Thoracic aorta (tissue), 2 donors: ENCODE measurements at places on chromosomes 3 and 15.

DNA sequence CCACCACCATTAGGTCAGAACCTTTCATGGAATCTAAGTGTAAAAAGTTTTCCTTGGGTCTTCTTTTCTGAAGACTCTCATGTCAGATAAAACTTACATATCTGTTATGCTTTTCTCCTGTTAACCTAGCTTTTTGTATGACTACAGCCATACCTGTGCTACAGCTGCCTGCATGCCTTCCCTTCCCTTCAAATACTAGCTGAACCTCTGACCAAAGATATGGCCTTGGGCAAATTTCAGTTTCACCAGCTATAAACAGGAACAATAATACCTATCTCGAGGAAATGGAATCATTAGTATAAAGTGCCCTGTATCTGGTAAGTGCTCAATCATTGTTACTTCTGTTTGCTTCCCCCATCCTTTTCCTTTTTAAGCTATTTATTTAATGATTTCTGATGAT, 25.0 kb downstream of the GLB1 start:
- H3K4me3 ChIP-seq, result no peak overlapping the region
- no peak for DNase-seq
- peaks cover 12% of the 10 kb centered on the region for H3K36me3 ChIP-seq
- H3K27ac ChIP-seq, result no peak overlapping the region
- H3K27me3 ChIP-seq, result no peaks in the 10 kb centered on the region
- no peaks in the 10 kb centered on the region for H3K4me1 ChIP-seq

- H3K27me3 ChIP-seq, result no peaks in the 10 kb centered on the region
- H3K4me1 ChIP-seq, result peaks cover 15% of the 10 kb centered on the region
- H3K36me3 ChIP-seq, result no peaks in the 10 kb centered on the region
- H3K4me3 ChIP-seq, result no peak overlapping the region
- DNase-seq, result no peak
These were observed 4.3 kb upstream of the SLCO3A1 start for GRCh38 chr15:91849180-91849579.

GRCh38 chr3:10548992-10549391, 43.6 kb upstream of the ATP2B2 start:
- H3K36me3 ChIP-seq, result no peaks in the 10 kb centered on the region
- DNase-seq, result no peak
- H3K4me1 ChIP-seq, result no peaks in the 10 kb centered on the region
- no peak overlapping the region for H3K27ac ChIP-seq
- no peaks in the 10 kb centered on the region for H3K27me3 ChIP-seq

DNA sequence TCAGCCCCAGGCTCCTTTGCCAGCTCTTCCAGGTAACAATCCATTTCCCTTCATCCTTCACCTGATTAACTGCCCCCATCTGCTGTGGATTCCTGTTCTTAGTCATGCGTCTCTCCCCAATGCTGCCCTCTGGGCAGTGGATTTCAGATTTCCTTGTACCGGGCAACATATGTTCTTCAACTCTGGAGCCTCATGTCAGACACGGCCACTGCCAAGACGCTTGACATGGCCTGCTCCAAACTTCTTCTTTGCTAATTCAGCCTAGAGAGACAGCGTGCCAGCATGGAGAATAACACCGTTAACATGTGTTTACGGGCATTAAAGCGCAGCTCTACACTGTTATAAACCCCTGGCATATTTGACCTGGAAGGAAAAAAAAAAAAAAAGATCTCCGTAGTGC, 1035.1 kb upstream of the NR2F2 start:
- H3K27ac ChIP-seq, result no peak overlapping the region
- DNase-seq, result no peak
- no peaks in the 10 kb centered on the region for H3K36me3 ChIP-seq
- H3K27me3 ChIP-seq, result no peaks in the 10 kb centered on the region

GRCh38 chr3:150324245-150324644, 83.9 kb upstream of the TSC22D2 start:
- no peak for DNase-seq
- no peak overlapping the region for H3K4me3 ChIP-seq
- no peaks in the 10 kb centered on the region for H3K36me3 ChIP-seq
- no peaks in the 10 kb centered on the region for H3K4me1 ChIP-seq
- H3K27me3 ChIP-seq, result no peaks in the 10 kb centered on the region
- H3K27ac ChIP-seq, result no peak overlapping the region

DNA sequence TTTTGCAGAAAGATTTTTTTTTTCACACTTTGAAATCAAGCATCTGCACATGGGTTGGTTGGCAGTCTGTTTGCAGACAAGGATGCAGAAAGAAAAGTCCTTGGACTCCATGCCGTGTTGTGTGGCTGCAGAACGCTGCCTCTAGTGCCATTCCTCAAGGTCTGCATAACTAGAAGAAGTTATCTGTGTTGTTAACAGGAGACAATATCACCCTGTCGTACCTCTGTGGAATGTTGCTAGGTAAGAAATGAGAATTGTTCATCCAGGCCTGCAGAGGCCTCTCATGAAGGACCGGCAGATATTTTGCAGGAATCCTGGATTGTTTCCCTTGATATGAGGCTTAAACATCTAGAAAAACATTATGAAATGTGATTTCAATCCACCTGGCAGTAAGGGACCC, 58.5 kb upstream of the PPARG start:
- H3K36me3 ChIP-seq, result no peaks in the 10 kb centered on the region
- no peaks in the 10 kb centered on the region for H3K27me3 ChIP-seq
- no peak for DNase-seq
- H3K27ac ChIP-seq, result no peak overlapping the region
- no peak overlapping the region for H3K4me3 ChIP-seq

DNA sequence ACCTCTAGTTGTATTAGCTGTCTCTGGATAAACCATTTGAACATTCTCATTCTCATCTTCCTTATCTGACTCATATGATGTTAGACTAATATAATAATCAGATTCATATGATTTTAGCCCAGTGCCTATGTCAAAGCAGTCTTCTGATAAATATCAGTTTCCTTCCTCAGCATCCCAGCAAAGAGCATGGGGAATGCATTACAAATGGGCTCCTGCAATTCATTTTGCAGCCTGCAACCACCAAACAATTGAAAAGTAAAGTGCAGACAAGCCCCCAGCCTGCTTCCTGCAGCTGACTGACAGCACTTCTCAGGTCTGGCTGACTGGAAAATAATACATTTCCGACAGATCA, 78.2 kb upstream of the STAC start:
- peaks cover 4% of the 10 kb centered on the region for H3K4me1 ChIP-seq
- no peak overlapping the region for H3K4me3 ChIP-seq
- H3K27me3 ChIP-seq, result no peaks in the 10 kb centered on the region
- DNase-seq, result no peak

- no peak for DNase-seq
- no peaks in the 10 kb centered on the region for H3K36me3 ChIP-seq
- no peak overlapping the region for H3K27ac ChIP-seq
- no peaks in the 10 kb centered on the region for H3K27me3 ChIP-seq
- peaks cover 4% of the 10 kb centered on the region for H3K4me1 ChIP-seq
- H3K4me3 ChIP-seq, result no peak overlapping the region
These were observed 96.3 kb downstream of the PLXNA1 start for GRCh38 chr3:127079211-127079610.

DNA sequence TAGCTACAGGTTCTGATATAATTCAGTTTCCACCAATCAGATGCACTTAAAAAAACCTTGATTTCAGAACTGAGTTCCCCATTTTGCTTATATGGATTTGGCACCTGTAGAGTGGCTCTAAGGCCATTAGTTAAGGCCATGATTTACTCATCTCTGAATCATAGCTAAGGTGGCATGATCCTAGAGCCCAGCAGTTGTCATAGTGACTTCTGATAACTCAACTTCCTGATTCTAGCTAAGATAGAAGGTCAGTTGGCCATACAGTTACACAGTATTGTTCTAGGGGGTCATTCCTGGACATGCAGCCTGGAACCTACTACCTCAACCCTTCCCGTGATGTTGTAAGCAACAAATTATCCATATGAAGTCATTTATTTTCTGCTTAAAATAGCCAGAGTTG, 15.9 kb upstream of the TMEM87A start:
- H3K36me3 ChIP-seq, result peaks cover 29% of the 10 kb centered on the region
- no peak for DNase-seq
- no peaks in the 10 kb centered on the region for H3K27me3 ChIP-seq
- H3K4me1 ChIP-seq, result no peaks in the 10 kb centered on the region
- H3K27ac ChIP-seq, result no peak overlapping the region
